ENCODE measurements at places on chromosomes 12 and 14. TPM values are rescaled to one million over a fixed set of nuclear protein-coding genes. Genes with fewer than 3 reads are reported as not detected.

The RND1 gene
- polyA plus RNA-seq: 3.0 TPM

The OVCH1 gene
- polyA plus RNA-seq: 0.49 TPM

The HCAR3 gene
- polyA plus RNA-seq: 0.40 TPM

The CIROP gene
- 0.06 TPM for polyA plus RNA-seq

The CCDC197 gene
- not detected for polyA plus RNA-seq

The LGMN gene
- polyA plus RNA-seq: 130 TPM

The TMEM121 gene
- 5.4 TPM for polyA plus RNA-seq

The LRFN5 gene
- 11.8 TPM for polyA plus RNA-seq

The DAAM1 gene
- 51.4 TPM for polyA plus RNA-seq

The PLCZ1 gene
- 0.44 TPM for polyA plus RNA-seq

The RTL1 gene
- 0.13 TPM for polyA plus RNA-seq

The KITLG gene
- 26.7 TPM for polyA plus RNA-seq

The VDR gene
- 3.0 TPM for polyA plus RNA-seq

The SERPINA5 gene
- polyA plus RNA-seq: 9.2 TPM

The LBHD2 gene
- not detected for polyA plus RNA-seq

The GLT8D2 gene
- 8.4 TPM for polyA plus RNA-seq

The AQP6 gene
- 23.3 TPM for polyA plus RNA-seq

The LLPH gene
- 24.1 TPM for polyA plus RNA-seq

The BEST3 gene
- polyA plus RNA-seq: 0.25 TPM

All from renal pelvis (tissue), 12 donors.